AML-193 (cell line): ENCODE measurements at places on chromosomes 4 and X.

DNA sequence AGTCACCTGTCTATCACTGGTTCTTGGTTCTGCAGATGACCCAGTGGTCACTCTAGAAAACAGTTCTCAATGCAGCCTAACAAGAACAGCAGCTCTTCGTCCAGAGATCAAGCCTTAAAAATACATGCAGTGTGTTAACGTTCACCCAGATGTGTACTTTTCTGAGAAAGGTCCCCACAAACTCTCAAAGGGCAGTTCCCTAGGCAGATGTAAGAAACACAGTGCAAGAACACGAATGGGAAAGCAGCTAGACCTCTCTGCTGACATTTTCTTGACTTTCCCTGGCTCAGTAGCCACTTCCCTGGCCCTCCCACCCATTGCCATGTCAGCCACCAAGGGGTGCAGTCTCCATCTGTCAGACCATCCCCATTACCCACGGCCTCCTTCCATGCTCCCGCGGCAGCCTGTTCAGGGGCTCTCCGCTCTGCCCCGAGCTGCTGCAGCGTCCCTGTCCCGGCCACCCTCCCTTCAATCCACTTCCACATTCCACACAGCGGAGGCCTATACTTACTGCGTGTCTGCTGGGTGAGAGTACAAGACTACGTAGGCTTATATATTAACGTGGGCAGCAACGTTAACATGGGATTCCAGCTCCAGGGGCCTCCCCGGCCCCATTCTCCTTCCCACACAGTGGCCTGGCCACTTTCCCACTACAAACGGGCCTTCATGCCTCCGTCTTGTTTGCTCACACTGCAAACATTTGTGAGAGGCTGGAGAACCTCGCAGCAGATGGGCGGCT lies 34.3 kb downstream of the IRF2 start:
- DNase-seq: no peak

GRCh38 chr4:1910643-1911042 lies 39.5 kb downstream of the NSD2 start:
- peak; percentile 20 for DNase-seq

DNA sequence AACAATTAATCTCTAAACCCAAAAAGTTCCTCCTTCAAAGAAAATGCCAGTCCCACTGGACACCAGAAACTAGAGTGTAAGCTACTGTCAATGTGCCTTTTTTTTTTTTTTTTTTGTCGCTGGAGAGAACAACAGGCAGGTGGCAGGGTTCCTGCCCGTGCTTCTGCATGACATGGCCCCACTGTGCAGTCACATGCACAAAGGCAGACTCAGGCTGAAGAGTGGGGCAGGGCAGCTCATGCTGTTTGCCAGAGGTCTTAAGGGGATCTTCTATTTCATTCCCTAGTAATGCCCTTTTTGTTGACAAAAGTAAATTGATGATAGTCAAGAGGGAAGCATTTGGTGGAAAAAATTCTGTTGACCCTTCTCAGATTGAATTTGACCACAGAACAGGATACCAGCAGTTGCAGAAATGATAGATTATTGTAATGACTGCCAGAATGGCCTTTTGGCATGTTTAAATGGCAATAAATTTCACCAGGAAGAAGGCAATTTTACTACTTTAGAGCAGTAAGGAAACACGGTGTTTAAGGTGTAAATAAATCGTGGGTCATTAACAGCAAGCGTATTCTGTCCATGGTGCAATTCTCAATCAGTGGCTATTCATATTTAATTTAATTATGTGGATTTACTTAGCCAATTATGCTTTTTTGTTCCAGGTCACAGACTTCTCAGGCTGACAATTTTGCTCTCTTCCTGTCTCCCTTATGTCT lies 80.9 kb downstream of the NKX6-1 start:
- no peak for DNase-seq

DNA sequence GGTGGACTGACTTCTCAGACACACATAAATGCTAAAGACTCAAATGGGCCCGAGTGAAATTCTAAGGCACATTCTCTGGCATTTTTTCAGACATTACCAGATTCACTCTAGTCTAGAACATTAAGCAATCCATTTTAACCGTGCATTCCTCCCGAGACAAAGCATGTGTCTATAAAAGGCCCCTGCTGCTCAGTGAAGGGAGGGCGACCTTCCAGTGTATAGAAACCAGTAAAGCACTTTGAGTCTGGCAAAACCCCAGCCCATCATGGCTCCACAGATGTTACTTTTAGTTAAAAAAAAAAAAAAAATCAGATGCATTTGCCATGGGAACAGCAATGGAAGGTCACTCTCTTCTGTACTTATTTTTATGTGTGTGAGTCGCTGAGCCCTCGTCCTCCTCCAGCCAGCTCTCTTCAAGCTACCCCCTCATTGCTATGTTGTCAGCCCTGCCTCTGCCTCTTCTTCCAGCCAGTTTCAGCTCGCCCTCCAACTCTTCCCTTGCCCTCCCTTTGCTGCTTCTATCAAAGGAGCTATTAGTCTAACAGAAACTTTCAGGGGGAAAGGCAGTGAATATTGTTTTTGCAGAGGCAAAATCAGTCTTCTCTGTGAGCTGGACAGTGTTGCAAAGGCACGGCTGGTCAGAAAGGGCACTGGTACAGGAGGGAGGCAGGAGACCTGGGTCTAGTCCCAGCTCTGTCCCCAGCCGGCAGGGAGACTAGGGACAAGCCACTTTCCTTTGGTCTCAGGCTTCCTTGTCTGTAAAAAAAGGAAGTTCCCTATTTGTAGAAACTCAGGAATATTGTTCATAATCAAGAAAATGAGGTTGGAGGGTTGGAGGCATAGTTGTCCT lies 644.2 kb downstream of the ZNF674 start:
- DNase-seq: no peak

DNA sequence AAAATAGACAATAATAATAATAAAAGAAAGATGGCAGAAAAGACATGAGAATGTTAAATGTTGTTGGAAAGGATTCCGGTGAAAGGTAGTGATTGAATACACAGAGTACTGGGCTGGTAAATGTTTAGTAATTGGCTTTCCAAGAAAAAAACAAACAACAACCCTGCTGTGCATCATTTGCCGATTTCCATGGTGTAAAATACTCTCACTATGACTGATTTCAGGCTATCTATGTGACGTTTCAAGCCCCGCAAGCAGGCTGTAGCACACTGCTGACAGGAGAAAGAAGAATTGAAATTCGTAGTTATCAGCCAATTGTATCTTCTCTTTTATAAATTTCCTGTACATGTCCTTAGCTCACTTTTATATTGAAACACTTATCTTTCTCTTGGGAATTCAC lies 13.6 kb upstream of the SEPTIN6 start:
- no peak for DNase-seq

DNA sequence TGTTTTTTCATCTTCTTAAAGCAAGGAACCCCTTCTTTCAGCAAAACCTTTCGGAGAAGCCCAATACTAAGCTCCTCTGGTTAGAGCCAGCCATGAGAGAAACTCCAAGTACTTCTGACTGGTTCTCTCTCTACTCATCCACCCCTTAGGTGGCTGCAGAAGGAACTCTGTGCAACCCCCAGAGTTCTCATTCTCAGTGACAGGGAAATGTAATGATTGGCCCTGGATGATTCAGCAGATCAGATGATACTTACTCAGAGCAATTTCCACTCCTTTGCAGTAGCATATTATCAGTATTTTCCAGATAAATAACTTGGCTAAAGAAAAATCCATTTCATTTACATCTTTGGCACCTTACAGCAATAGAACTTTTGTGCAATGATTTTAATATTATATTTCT lies 3.2 kb downstream of the SPP1 start:
- no peak for DNase-seq
